ENCODE measurements at places on chromosomes 4 and X.

- DNase-seq = no peak
Measured at GRCh38 chrX:8278557-8278956, 107.5 kb upstream of the VCX2 start.

DNA sequence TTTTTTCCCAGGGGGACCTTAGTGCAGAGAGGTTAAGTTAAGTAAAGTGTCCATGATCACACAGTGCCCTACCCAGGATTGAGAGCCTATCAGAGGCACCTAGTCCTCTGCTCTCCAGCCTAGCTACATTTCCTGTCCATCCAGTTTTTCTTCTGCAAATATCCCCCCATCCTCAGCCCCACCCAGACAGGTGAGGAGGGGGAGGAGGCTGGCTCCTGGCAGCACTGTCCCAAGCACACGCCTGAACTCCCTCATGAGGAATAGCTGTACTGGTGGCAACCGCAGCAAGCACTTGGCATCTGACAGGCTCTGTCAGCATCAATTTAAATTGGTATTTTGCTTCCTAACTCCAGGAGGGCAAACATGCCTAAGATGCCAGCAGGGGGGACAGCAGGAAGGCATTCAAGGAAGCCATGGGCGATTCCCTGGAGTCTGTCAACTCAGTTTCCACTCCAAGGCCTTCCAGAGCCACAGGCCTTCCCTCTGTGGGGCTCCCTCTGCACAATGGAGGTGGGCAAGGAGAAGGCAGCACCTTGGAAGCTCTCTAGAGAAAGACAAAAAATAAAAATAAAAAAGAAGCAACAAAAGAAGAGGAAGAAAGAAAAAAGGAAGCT, 6.4 kb upstream of the FRMPD3 start:
- DNase-seq = no peak

GRCh38 chr4:117577686-117578311, 456.5 kb upstream of the NDST3 start:
- DNase-seq = no peak

DNA sequence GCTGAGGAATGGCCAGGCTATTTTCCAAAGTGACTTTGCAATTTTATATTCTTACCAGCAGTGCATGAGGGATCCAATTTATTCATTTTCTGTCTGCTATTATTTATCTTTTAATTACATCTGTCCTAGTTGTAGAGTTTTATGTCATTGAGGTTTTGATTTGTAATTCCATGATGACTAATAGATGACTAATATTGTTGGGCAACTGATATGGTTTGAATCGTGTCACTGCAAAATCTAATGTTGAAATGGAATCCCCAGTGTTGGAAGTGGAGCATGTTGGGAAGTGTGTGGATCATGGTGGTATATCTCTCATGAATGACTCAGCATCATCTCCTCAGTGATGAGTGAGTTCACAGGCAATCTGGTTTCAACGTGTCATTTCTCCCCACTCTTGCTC, 201.5 kb downstream of the TBX22 start:
- DNase-seq = no peak

DNA sequence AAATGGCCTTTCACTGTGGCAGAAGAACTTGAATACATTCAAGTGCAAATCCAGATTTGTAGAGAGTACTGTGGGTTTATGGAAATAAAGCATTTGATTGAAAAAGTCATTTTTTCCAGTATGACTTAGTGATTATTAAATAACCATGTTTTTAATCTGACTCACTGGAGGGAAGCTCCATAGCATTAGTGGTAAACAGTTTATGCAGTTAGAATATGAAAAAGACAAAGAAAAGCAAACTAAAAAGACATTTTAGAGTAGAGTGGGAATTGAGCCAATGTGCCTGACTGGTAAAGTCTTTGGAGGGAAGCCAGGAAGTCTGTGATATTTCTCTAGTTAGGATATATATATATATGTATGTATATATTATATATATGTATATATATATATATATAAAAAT, 53.4 kb downstream of the FAT4 start:
- no peak for DNase-seq
